Progenitor cell of endocrine pancreas (in vitro differentiated cells): ENCODE measurements at places on chromosomes 7 and 10. TPM values are rescaled to one million over a fixed set of nuclear protein-coding genes. Genes with fewer than 3 reads are reported as not detected.

Gene ZNF37A
- total RNA-seq: 18.8 and 21.6 TPM in 2 replicates

Gene ZEB1
- total RNA-seq: 1.2 and 1.7 TPM in 2 replicates

Gene MYL10
- not detected in 2 replicates for total RNA-seq

Gene HMX3
- not detected in 2 replicates for total RNA-seq

Gene OR6B1
- not detected in 2 replicates for total RNA-seq

Gene UBE3C
- 60.9 and 62.5 TPM in 2 replicates for total RNA-seq

Gene BTBD16
- total RNA-seq: not detected in 2 replicates

Gene SHH
- 35.8 and 47.1 TPM in 2 replicates for total RNA-seq

Gene BHLHA15
- 0.57 and 1.7 TPM in 2 replicates for total RNA-seq

Gene TWNK
- 12.8 and 13.3 TPM in 2 replicates for total RNA-seq

Gene DIP2C
- total RNA-seq: 26.3 and 27.2 TPM in 2 replicates

Gene TAS2R3
- total RNA-seq: 3.1 and 3.9 TPM in 2 replicates
